ENCODE measurements at places on chromosomes 13 and 19.

- DNase-seq, result no peak
These were observed 969 bp upstream of the CEACAM5 start for GRCh38 chr19:41707502-41707812.

DNA sequence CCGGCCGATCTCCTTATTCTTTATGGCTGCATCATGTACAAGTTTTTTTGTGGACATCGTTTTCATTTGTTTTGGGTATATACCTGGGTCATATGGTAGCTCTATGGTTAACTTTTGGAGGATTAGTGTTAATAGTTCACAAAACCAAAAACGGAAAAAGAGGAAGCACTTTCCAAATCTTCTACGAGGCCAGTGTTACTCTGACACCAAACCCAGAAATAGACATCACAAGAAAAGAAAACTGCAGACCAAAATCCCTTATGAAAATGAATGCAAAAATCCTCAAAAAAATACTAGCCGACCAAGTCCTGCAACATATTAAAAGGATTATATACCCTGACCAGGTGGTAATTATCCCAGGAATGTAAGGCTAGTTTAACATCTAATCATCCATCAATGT lies 29.8 kb downstream of the ADGRE2 start:
- no peak for DNase-seq

GRCh38 chr13:44104197-44104490 lies 224.4 kb downstream of the LACC1 start:
- no peak for DNase-seq

DNA sequence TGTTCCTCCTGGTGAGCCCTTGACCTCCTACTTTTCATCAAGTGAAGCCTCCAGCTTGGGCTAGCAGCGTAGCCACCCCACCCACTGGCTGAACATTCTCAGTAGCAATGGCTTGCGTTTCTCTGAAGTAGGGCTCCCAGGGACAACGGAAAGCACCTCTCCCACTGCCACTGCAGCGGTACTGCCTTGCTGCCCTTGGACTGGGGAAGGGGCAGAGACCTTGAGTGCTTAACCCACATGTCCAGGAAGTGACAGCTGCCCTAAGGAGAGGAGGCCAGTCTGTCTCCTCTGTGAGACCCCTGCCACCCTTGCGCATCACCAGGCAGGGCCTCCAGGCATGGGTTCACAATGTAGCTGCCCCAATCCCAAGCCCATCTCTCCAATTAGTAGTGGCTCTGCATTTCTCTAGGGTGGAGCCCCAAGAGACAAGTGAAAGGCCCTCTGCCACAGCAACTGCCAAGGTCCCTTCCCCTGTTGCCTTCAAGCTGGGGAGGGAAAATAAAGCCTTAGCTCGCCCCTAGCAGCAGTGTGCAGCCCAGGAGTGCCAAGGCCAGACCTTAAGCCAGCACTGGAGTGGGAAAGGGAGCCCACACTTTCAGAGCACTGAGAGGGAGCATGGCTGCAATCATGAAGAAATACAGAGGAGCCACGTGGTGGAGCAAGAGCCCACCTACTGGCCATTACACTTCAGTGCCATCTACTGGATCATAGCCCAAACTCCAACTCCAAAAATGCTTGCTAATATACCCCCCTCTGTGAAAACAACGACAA lies 175.9 kb upstream of the TRPC4 start:
- peak; percentile 35 for DNase-seq

- DNase-seq, result no peak
These were observed 5.3 kb upstream of the GPR4 start for GRCh38 chr19:45607071-45608029.

DNA sequence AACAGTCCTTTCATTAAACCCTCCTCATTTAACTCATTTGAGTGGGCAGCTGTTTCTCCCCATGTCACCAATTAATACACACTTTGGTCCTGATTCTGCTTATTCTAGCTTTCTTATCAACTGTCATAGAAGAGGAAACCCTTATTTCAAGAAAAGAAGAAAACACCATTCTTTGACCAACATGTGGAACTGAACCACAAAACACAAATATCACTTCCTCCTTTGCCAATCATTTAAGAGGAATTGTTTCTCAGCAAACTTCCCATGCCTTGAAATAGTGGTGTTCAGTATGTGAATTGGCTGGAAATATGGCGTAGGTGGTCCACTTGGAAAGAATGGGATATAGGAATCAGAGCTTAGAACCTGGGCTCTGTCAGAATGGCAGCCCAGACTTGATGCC lies 20.4 kb downstream of the MBD3L2B start:
- DNase-seq, result no peak

DNA sequence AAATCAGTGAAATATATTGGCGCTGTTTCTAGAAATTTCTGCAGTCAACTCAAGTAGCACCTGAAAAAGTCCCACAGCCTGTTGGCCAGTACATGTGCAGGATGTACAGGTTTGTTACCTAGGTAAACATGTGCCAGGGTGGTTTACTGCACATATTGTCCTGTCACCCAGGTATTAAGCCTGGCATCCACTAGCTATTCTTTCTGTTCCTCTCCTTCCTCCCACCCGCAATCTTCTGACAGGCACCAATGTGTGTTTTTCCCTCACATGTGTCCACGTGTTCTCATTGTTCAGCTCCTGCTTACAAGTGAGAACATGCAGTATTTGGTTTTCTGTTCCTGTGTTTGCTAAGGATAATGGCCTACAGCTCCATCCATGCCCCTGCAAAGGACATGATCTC lies 13.1 kb upstream of the SCEL start:
- DNase-seq, result no peak

GRCh38 chr13:60838581-60838980 lies 441.6 kb downstream of the TDRD3 start:
- DNase-seq, result no peak

- no peak for DNase-seq
These were observed 68.4 kb downstream of the F2RL3 start for GRCh38 chr19:16957151-16957701.

- DNase-seq, result no peak
These were observed 100.3 kb downstream of the ITGBL1 start for GRCh38 chr13:101552786-101553185.

GRCh38 chr13:83151308-83151660 lies 731.0 kb downstream of the SLITRK1 start:
- DNase-seq, result no peak

GRCh38 chr13:95703576-95703975 lies 26.6 kb downstream of the DNAJC3 start:
- no peak for DNase-seq

- no peak for DNase-seq
These were observed 446.4 kb downstream of the DCT start for GRCh38 chr13:94033098-94033497.

DNA sequence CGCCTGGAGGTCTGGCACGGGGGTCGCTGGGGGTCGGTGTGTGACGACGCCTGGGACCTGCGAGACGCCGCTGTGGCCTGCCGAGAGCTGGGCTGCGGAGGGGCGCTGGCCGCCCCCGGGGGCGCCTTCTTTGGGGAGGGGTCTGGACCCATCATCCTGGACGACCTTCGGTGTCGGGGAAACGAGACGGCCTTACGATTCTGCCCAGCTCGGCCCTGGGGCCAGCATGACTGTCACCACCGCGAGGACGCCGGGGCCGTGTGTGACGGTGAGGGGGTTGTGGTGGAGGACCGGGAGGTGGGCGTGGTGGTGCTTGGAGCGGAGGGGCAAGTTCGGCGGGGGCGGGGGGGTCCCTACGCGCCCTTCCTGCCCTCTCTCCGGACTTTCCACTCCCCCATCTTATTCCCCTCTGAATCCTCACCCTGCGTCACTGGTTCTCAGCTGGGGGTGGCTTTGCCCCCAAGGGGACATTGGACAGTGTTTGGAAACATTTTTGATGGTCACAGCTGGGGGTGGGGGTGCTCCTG lies 5.5 kb downstream of the SSC5D start:
- no peak for DNase-seq

GRCh38 chr13:98972059-98972458 lies 5.8 kb downstream of the DOCK9 start:
- DNase-seq, result no peak

DNA sequence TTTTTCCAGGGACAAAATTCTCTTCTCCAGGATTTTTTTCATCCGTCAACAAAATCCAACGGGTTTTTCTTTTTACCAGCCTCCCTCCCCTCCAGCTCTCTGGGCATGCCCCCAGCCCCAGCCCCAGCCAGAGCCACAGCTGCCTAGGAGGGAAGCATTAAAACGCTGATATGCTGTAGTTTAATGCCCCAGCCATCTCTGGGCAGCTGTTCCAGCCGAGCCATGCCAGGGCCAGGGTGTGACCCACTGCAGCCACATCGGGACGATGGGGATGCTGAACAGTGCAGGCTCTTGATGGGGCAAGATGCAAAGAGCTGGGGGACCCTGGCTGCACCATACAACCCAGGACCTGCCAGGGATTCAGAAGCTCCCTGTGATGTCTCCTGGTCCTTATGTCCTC lies 32.1 kb downstream of the TSHZ3 start:
- DNase-seq, result no peak

DNA sequence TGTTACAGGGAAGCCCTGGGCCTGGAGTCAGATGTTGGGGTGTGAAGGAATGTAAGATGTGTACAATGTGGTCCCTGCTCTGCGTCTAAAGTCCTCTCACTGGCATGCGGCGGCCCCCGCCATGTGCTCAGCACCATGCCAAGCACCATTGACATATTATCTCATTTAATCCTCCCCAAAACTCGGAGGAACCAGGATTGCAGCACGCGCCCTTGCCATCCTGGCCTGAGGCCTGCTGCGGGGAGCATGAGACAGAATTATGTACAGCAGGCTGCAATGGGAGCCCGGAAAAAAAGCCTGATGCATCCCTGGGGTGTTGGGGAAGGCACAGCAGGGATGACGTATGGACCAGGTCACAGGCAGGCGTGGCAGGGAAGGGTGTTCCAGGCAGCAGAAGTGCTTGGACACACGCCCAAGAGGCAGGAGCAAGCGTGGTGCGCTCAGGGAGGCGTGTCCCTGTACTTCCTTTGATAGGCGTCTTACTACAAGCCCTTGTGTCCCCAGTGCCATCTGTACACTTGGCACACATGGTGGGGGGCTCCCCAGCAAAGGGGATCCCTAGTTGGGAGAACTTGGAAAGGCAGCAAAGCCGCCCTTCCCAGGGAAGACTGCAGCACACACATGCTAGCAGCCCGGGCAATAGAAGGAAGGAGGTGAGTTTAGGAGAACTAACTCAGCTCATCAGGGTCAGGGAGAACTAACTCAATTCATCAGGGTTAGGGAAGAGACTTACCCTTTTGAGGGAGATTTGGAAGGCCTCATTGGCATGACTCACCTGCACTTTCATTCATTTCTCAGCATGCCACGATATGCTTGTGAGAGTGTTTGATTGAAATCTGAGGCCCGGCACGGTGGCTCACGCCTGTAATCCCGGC lies 3.4 kb downstream of the EVI5L start:
- no peak for DNase-seq

- no peak for DNase-seq
These were observed 503.9 kb downstream of the GPC5 start for GRCh38 chr13:91902291-91902690.

DNA sequence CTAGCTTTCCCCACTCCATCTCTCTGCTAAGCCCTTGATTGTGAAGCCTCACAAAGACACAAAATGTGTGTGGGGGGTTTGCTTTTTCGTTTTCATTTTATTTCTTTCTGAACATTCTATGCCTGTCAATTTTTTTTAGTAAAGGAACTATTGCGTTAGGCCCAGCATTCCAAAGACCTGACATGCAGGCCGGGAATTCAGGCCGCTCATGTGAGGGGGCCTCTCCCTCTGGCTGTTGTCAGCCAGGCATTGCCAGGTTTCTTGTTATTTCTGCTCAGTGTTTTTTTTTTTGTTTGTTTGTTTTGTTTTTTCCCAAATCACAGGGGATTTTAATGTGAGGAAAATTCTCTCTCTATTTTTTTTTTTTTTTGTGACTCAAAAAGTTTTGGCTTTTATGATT lies 10.3 kb upstream of the MEDAG start:
- no peak for DNase-seq

DNA sequence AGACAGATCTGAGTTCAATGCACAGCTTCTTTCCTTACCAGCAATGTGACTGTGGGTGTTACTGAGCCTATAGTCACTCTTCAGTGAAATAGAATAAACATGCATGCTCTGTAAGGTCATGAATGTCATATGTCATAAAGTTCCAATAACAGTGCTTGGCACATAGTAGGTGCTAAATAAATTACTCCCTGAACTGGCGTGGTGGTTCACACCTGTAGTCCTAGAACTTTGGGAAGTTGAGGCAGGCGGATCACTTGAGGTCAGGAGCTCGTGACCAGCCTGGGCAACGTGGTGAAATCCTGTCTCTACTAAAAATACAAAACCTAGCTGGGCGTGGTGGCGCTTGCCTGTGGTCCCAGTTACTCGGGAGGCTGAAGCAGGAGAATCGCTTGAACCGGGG lies 13.2 kb downstream of the WBP4 start:
- no peak for DNase-seq

DNA sequence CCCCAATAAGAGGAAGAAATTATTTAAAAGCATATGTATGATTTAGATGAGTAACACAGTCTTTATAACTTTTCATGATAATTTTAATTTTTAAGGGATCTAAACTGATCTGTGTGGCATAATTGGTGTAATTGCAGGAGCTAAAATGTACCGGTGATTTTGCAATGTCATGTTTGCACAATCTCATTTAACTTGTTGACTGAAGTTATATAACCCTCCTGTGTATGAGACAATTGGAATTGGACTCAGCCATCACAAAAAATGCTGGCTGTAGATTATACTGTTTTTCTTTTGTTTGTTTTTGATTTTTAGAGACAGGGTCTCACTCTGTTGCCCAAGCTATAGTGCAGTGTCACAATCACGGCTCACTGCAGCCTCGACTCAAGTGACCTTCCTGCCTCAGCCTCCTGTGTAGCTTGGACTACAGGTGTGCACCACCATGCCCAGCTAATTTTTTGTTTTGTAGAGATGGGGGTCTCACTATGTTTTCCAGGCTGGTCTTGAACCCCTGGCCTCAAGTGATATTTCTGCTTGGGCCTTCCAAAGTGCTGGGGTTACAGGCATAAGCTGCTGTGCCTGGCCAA lies 26.1 kb downstream of the FGF9 start:
- no peak for DNase-seq

- DNase-seq, result peak; percentile 63
These were observed 8.9 kb upstream of the VN1R1 start for GRCh38 chr19:57465680-57466381.

DNA sequence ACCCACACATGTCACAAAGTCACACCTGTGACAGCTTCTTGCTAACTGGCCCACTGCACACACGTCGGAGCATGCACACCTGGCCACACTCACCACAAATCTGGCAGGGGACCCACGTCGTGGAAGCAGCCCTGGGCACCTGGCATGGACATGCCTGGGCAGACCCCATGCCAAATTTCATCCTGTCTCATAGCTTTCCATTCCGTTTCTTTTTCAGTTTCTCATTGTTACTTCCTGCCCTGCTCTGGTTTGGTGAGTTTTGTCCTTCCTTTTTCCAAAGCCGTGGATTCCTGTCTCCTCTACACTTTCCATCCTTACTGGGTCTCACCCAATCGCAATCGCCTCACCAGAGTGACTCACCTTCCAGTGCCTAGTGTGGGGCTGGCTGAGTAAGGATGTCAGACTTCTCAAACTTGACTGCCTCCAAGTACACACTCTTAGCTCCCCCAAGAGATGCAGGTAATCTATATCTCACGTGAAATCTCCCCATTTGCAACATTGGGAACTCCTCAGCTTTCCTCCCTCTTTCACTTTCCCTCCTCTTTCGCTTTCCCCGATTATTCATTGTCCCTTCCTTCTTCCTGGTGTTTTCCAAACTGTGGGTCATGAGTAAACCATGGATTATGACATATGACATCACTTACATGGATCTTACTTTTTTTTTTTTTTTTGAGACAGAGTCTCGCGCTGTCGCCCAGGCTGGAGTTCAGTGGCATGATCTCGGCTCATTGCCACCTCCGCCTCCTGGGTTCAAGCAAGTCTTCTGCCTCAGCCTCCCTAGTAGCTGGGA lies 1.6 kb upstream of the BBC3 start:
- no peak for DNase-seq

Data from Jurkat, Clone E6-1 (cell line).